Effector memory CD4-positive, alpha-beta T cell (primary cell): ENCODE measurements at places on chromosomes 6 and 20.
A peak's percentile ranks its signal among the peaks of the same experiment; 100 is the strongest.

- no peak overlapping the region for H3K27ac ChIP-seq
- H3K27me3 ChIP-seq = no peaks in the 10 kb centered on the region
- H3K4me3 ChIP-seq = no peak overlapping the region
- H3K4me1 ChIP-seq = no peaks in the 10 kb centered on the region
Measured at GRCh38 chr6:147227770-147228320, 23.6 kb downstream of the STXBP5 start.

DNA sequence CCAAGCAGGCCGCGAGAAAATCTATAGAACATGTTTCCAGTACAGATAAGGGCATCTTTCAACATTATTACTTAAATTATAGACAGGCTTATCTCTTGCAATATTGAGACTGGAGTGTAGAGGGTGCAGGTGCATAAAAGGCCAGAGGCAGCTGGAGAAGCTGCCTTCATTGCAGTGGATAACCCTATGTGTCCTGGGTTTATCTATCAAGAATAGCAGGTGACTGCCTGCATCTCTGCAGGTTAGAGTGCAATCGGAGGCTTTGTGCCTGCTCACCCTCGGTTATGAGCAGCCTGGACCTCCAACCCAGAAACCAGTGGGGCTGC lies 28.7 kb upstream of the ECI2 start:
- H3K4me3 ChIP-seq = no peak overlapping the region
- H3K36me3 ChIP-seq = no peaks in the 10 kb centered on the region
- no peak overlapping the region for H3K27ac ChIP-seq

DNA sequence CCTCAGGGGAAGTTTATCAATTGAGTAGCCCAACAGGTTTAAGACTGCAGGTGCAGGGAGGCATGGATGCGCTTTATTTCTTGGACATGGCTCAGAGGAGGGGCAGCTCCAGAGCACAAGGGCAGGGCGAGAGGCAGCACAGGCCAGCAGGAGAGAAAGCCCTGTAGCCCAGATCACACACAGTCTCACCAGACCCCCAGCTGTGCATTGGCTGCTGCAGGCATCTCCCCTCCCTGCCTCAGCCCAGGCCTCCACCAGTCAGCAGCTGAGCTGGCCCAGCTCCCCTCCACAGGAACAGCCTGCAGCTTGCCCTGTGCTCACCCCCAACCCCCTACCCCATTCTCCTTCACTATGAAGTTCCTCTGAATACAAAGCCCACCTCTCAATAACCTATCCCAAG lies 24.7 kb downstream of the MRPL14 start:
- H3K27ac ChIP-seq = no peak overlapping the region
- no peak for DNase-seq
- H3K27me3 ChIP-seq = no peaks in the 10 kb centered on the region
- no peak overlapping the region for H3K4me3 ChIP-seq
- no peaks in the 10 kb centered on the region for H3K4me1 ChIP-seq

GRCh38 chr6:21202521-21202920 lies 391.0 kb upstream of the SOX4 start:
- H3K27ac ChIP-seq = no peak overlapping the region
- peaks cover 16% of the 10 kb centered on the region for H3K36me3 ChIP-seq
- H3K27me3 ChIP-seq = no peaks in the 10 kb centered on the region
- no peak for DNase-seq

DNA sequence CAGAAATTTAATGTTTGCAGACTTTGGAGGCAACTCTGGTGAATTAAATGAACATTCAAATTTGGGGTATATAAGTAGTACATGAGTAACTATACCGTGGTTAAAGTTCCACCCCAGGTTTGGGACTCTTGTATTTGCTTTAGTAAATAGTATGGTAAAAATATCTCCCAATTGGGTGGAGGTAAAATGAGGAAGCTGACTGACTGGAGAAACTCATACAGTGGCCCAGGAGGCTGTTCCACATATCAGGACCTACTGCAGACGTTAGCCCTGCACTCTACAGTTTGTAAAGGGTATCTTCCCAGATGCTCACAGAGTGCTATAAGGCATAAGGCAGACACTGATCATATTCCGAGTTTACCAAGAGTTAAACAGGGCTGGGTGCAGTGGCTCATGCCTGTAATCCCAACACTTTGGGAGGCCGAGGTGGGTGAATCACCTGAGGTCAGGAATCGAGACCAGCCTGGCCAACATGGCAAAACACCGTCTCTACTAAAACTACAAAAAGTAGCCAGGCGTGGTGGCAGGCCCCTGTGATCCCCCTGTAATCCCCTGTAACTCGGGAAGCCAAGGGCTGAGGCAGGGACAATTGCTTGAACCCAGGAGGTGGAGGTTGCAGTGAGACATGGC lies 53.7 kb downstream of the CPXM1 start:
- H3K4me1 ChIP-seq = peaks cover 34% of the 10 kb centered on the region
- no peaks in the 10 kb centered on the region for H3K27me3 ChIP-seq
- no peaks in the 10 kb centered on the region for H3K36me3 ChIP-seq
- H3K4me3 ChIP-seq = no peak overlapping the region

DNA sequence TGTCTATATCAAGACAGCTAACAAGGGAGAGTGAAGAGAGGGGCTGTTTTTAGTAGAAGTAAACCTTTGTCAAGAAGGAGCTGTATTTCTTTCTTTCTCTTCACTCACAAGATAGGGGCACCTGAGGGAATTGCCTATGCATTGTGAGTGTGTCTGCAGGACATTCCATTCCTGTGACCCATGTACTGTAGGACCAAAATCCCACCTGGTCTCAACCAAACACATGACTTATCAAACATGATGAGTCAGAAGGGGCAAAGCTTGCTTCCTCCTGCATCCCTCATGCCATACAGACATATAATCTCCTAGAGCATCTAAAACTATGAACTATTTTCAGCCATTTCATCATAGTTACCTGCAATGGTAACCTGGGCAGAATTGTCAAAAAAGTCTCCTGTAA lies 21.8 kb downstream of the PKHD1 start:
- H3K4me1 ChIP-seq = peaks cover 9% of the 10 kb centered on the region
- no peaks in the 10 kb centered on the region for H3K36me3 ChIP-seq
- DNase-seq = no peak
- H3K27me3 ChIP-seq = no peaks in the 10 kb centered on the region
- no peak overlapping the region for H3K4me3 ChIP-seq

GRCh38 chr20:43459022-43459942 lies 1.6 kb downstream of the SRSF6 start:
- peak overlapping the region; percentile 92 for H3K4me3 ChIP-seq
- peaks cover 17% of the 10 kb centered on the region for H3K4me1 ChIP-seq
- H3K27ac ChIP-seq = peak overlapping the region; percentile 100
- peaks cover 52% of the 10 kb centered on the region for H3K36me3 ChIP-seq
- no peaks in the 10 kb centered on the region for H3K27me3 ChIP-seq
- no peak for DNase-seq

- no peaks in the 10 kb centered on the region for H3K36me3 ChIP-seq
- no peak overlapping the region for H3K27ac ChIP-seq
- H3K4me1 ChIP-seq = peaks cover 20% of the 10 kb centered on the region
- DNase-seq = peak; percentile 55
- H3K27me3 ChIP-seq = no peaks in the 10 kb centered on the region
Measured at GRCh38 chr6:138109042-138109997, 2.1 kb upstream of the PERP start.

- H3K4me3 ChIP-seq = no peak overlapping the region
- no peaks in the 10 kb centered on the region for H3K4me1 ChIP-seq
- no peaks in the 10 kb centered on the region for H3K36me3 ChIP-seq
- no peaks in the 10 kb centered on the region for H3K27me3 ChIP-seq
Measured at GRCh38 chr6:152748843-152749242, 1.8 kb upstream of the VIP start.

DNA sequence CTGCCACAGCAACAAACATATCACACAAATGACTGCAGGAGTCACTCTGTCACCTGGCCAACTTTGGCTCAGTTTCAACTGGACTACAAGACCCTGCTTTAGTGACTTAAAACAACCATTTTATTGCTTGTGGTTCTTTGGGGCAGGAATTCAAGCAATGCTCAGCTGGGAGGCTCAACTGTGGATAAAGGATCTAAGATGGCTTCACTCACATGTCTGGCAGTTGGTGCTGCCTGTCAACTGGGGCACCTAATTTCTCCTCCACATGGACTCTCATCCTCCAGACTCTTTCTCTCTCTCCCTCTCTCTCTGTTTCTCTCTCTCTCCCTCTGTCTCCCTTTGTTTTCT lies 2.8 kb upstream of the EPB41L2 start:
- H3K27me3 ChIP-seq = no peaks in the 10 kb centered on the region
- H3K36me3 ChIP-seq = no peaks in the 10 kb centered on the region
- no peak overlapping the region for H3K4me3 ChIP-seq
- H3K27ac ChIP-seq = no peak overlapping the region
- H3K4me1 ChIP-seq = peaks cover 8% of the 10 kb centered on the region

- peaks cover 5% of the 10 kb centered on the region for H3K4me1 ChIP-seq
- peaks cover 3% of the 10 kb centered on the region for H3K36me3 ChIP-seq
- no peaks in the 10 kb centered on the region for H3K27me3 ChIP-seq
- peak within 1 kb of the TSS; percentile 66 for H3K27ac ChIP-seq
- H3K4me3 ChIP-seq = peak within 1 kb of the TSS; percentile 24
Measured at GRCh38 chr20:58692579-58693225, at the start of gene NPEPL1. NPEPL1 (plus strand) TSS chr20:58692800; CDS start chr20:58692901, 101 bp downstream.

DNA sequence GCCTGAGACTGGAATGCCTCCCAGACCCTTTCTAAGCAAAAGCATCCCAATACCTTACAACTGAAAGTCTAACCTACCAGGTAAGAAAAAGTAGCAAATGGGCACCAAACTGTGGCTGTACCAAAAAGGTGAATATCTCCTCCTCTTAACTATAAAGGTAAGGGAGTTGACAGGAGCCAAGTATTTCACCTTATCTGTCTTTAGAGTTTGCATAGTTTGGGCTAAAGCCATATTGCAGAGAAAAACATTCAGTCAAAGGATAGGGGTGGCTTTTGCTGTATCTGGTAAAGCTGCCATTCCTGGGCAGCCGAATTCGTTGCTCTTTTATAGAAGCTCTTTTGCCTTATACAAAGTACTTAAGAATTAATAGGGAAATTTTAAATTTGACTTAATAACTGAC lies 38.1 kb downstream of the PHF3 start:
- no peak overlapping the region for H3K27ac ChIP-seq
- DNase-seq = no peak
- H3K36me3 ChIP-seq = no peaks in the 10 kb centered on the region
- no peaks in the 10 kb centered on the region for H3K27me3 ChIP-seq

DNA sequence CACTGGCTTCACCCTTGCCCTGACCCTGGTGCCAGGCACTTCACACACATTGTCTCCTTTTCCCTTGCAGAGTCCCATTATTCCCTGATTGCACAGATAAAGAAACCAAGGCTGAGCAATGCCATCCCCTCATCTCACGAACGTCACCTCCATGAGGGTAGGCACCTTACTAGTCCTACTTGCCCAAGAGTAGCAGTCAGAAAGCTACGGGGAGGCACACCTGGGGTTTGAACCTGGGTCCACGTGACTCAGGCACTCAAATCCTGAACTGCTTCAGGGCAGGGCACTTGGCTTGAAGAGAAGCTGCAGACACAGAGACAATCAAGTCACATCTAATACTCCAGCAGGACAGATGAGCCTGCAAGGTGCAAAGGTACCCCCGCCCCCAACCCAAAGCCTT lies 1.9 kb downstream of the BCAS1 start:
- H3K36me3 ChIP-seq = no peaks in the 10 kb centered on the region
- H3K4me3 ChIP-seq = no peak overlapping the region
- H3K27me3 ChIP-seq = no peaks in the 10 kb centered on the region
- H3K27ac ChIP-seq = no peak overlapping the region

GRCh38 chr6:63213325-63213724 lies 2.1 kb downstream of the FKBP1C start:
- H3K4me1 ChIP-seq = no peaks in the 10 kb centered on the region
- H3K36me3 ChIP-seq = no peaks in the 10 kb centered on the region
- no peak for DNase-seq
- no peak overlapping the region for H3K4me3 ChIP-seq

- no peaks in the 10 kb centered on the region for H3K27me3 ChIP-seq
- no peaks in the 10 kb centered on the region for H3K4me1 ChIP-seq
- H3K4me3 ChIP-seq = no peak overlapping the region
- H3K36me3 ChIP-seq = no peaks in the 10 kb centered on the region
- DNase-seq = no peak
- H3K27ac ChIP-seq = no peak overlapping the region
Measured at GRCh38 chr6:18663011-18663410, 275.9 kb downstream of the RNF144B start.

- H3K27me3 ChIP-seq = no peaks in the 10 kb centered on the region
- no peak overlapping the region for H3K27ac ChIP-seq
- H3K36me3 ChIP-seq = no peaks in the 10 kb centered on the region
Measured at GRCh38 chr6:88006557-88006956, 41.1 kb upstream of the SPACA1 start.

DNA sequence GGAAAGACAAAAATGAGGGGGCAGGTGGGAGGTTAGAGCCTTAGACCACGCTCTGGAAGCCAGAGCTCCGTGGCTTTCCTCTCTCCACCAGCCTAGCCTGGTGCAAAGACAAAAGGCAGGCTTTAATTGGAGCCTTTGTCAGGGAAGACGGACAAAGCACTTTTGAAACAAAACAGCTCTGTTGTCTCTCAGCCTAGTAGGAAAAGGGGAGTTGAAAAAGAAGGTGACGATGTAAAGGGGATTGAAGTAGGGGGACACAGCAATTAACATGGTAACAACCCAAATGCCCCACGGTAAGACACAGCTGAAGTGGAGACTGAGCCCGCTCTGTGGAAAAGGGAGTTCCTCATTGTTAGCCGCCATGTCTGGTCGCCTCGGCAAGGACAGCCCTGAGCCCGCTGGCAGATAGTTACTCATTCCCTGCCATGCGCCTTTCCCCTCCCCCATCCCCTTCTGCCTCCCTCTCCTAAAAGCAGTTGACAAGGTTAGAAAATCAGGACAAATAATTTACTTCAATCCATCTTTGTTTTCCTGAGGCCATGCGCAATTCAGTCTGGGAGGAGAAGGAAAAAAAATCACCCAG lies 93.0 kb downstream of the TCP11 start:
- peaks cover 4% of the 10 kb centered on the region for H3K4me1 ChIP-seq
- DNase-seq = no peak
- H3K27me3 ChIP-seq = no peaks in the 10 kb centered on the region
- no peak overlapping the region for H3K27ac ChIP-seq
- H3K36me3 ChIP-seq = no peaks in the 10 kb centered on the region

DNA sequence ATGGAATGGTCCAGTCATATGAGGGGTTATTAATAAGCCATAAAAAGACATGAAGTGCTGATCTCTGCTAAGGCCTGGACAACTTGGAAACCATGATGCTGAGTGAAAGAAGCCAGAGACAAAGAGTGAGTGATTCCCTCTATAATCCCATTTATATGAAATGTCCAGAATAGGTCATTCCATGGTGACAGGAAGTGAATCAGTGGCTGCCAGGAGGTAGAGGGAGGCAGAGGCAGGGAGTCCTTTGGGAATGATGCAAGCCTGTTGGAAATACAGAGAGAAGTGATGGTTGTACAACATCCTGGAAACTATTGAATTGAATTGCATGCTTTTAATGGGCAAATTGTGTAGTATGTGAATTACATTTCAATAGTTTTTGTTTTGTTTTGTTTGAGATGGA lies 26.4 kb downstream of the ANKRD60 start:
- H3K36me3 ChIP-seq = no peaks in the 10 kb centered on the region
- H3K4me3 ChIP-seq = no peak overlapping the region
- no peaks in the 10 kb centered on the region for H3K4me1 ChIP-seq

- peaks cover 10% of the 10 kb centered on the region for H3K36me3 ChIP-seq
- no peak overlapping the region for H3K4me3 ChIP-seq
- no peak for DNase-seq
Measured at GRCh38 chr6:39102821-39103136, 12.2 kb downstream of the SAYSD1 start.
